ENCODE measurements at places on chromosomes 13 and 19.
A peak's percentile ranks its signal among the peaks of the same experiment; 100 is the strongest.

DNA sequence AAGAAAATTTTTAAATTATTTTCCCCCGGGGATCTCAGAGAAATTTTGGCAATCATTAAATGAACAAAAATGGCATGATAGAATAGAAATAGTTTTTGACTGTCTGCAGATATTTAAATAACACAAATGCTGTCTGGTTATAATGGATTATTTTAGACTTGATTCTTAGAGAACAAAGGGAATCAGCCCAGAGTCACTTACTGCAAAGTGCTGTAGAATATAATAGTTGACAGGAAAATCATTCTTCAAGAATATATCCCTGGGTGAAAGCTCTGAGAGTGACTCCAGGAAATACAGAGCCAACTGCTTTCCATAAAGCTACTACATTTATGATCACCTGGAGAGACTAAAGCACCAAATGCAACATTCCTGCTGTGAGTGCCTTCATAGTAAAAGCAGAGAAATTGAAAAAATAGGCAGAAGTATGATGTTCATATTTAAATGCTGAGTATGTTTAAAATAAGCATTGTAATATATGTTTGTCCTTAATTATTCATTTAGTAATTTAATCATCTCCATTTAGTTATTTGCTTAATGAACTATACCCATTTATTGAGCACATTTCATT lies 1765.8 kb downstream of the SLITRK1 start:
- H3K27ac ChIP-seq = no peak overlapping the region
- no peak for DNase-seq
- H3K4me1 ChIP-seq = no peaks in the 10 kb centered on the region

DNA sequence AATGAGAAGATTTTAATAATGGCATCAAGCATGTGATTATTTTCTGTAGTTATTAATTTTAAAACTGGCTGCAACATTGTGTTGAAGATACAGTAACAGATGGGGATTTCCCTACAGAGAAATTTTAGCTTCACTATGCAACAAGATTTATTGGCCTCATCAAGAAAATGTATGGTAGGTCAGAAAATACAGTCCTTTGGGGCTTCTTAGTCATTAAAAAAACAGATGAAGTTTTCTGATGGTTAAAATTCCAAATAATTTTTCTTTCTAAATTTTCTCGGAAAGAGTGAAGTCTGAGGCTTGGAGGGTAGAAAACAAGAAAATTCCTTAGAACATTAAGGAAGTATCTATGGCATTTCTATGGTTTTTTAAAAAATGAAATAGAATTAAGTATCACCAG lies 1790.8 kb upstream of the PCDH20 start:
- H3K4me1 ChIP-seq = no peaks in the 10 kb centered on the region
- H3K27me3 ChIP-seq = no peaks in the 10 kb centered on the region
- H3K4me3 ChIP-seq = no peak overlapping the region
- H3K36me3 ChIP-seq = no peaks in the 10 kb centered on the region
- no peak overlapping the region for H3K27ac ChIP-seq
- DNase-seq = no peak

GRCh38 chr13:106471957-106472543 lies 63.4 kb downstream of the EFNB2 start:
- DNase-seq = peak; percentile 94
- peak overlapping the region; percentile 81 for H3K27ac ChIP-seq
- H3K4me3 ChIP-seq = no peak overlapping the region
- H3K27me3 ChIP-seq = no peaks in the 10 kb centered on the region
- H3K36me3 ChIP-seq = no peaks in the 10 kb centered on the region

- no peak overlapping the region for H3K27ac ChIP-seq
- no peak for DNase-seq
- H3K27me3 ChIP-seq = no peaks in the 10 kb centered on the region
- H3K4me3 ChIP-seq = no peak overlapping the region
- no peaks in the 10 kb centered on the region for H3K4me1 ChIP-seq
These were observed 5.0 kb downstream of the PRODH2 start for GRCh38 chr19:35807633-35808032.

DNA sequence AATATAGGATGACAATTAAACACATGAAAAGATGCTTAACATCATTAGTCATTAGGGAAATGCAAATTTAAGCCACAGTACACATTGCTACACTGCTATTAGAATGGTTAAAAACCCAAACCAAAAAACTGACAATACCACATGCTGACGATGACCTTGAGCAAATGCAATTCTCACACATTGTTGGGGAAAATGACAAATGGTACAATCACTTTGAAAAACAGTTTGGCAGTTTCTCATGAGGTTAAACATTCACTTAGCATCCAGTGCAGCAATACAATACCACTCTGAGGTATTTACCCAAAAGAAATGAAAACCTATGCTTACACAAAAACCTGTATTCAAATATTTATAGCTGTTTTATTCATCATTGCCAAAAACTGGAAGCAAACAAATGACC lies 11.3 kb downstream of the FLT3 start:
- H3K27ac ChIP-seq = no peak overlapping the region
- no peaks in the 10 kb centered on the region for H3K27me3 ChIP-seq
- no peaks in the 10 kb centered on the region for H3K36me3 ChIP-seq
- no peak for DNase-seq
- H3K4me3 ChIP-seq = no peak overlapping the region

GRCh38 chr13:31261241-31261640 lies 61.5 kb downstream of the B3GLCT start:
- H3K36me3 ChIP-seq = no peaks in the 10 kb centered on the region
- H3K4me1 ChIP-seq = no peaks in the 10 kb centered on the region
- no peak for DNase-seq
- H3K27ac ChIP-seq = no peak overlapping the region

GRCh38 chr19:35447606-35448469 lies at the start of gene FFAR2:
Gene FFAR2, plus strand, starts transcription at chr19:35448257. Its CDS starts 1,458 bp downstream, at chr19:35449715.
- no peak within 1 kb of the TSS for H3K4me3 ChIP-seq
- H3K4me1 ChIP-seq = no peaks in the 10 kb centered on the region
- peaks cover 4% of the 10 kb centered on the region for H3K27me3 ChIP-seq
- no peaks in the 10 kb centered on the region for H3K36me3 ChIP-seq

GRCh38 chr13:96621634-96622183 lies 372.6 kb downstream of the OXGR1 start:
- H3K4me1 ChIP-seq = no peaks in the 10 kb centered on the region
- H3K36me3 ChIP-seq = no peaks in the 10 kb centered on the region
- H3K4me3 ChIP-seq = no peak overlapping the region
- no peak for DNase-seq

GRCh38 chr13:26881154-26881553 lies 120.6 kb upstream of the GPR12 start:
- H3K4me1 ChIP-seq = no peaks in the 10 kb centered on the region
- H3K36me3 ChIP-seq = no peaks in the 10 kb centered on the region
- H3K4me3 ChIP-seq = no peak overlapping the region
- no peak for DNase-seq

DNA sequence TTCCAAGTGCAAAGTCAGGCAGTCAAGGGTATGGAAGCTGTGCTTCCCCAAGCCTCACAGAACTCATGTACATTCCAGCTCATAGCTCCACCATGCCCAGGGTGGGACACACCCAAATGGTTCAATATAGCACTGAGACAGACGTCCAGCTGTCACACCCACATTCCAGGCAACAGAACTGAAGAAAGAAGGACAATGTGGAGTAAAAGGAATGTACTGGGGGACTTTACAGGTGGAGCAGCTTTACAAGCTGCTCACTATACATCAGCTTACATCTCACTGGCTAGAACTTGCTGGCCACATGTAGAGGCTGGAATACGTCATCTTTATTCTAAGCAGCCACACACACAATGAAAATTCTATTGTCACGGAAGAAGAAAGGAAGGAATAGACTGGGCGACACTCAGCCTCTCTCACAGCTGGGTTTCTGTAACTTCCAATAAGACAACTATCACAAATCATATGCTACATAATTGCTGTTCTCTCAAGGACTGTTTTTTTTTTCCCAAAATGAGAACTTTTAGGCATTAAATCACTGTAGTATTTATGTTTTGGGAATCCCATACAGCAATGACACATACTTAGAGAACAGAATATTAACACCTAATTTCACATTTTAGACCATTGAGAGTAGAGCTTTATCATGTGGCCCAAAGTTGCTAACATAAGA lies 86.1 kb downstream of the KLF12 start:
- no peak overlapping the region for H3K4me3 ChIP-seq
- no peak overlapping the region for H3K27ac ChIP-seq
- no peaks in the 10 kb centered on the region for H3K4me1 ChIP-seq
- H3K36me3 ChIP-seq = no peaks in the 10 kb centered on the region
- DNase-seq = peak; percentile 30

GRCh38 chr19:6530386-6531162 lies at the start of gene TNFSF9:
Gene TNFSF9, plus strand, starts transcription at chr19:6531026. Its CDS starts 11 bp downstream, at chr19:6531037.
- H3K4me3 ChIP-seq = peak within 1 kb of the TSS; percentile 42
- H3K4me1 ChIP-seq = peaks cover 5% of the 10 kb centered on the region
- peak within 1 kb of the TSS; percentile 50 for H3K27ac ChIP-seq
- no peaks in the 10 kb centered on the region for H3K36me3 ChIP-seq
- DNase-seq = peak; percentile 75

GRCh38 chr13:82747958-82748357 lies 1134.3 kb downstream of the SLITRK1 start:
- no peaks in the 10 kb centered on the region for H3K4me1 ChIP-seq
- no peaks in the 10 kb centered on the region for H3K36me3 ChIP-seq
- no peak for DNase-seq
- H3K4me3 ChIP-seq = no peak overlapping the region
- no peak overlapping the region for H3K27ac ChIP-seq

DNA sequence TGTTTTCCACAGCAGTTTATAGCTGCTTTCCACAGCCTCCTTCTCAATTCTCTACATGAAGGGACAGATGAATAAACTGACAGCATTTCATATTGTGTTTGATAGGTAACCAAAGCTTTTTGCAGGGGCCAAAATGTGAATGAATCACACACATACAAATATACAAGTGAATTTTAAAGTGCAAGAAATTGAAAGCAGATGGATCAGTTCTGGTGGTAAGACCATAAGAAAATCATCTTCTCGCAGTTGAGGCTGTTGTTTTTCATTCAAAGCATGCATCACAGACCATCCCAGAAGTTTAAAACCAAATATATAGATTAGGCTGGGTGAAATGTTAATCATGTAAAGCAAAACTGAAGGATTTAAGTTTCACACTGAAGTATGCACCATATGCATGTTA lies 1569.4 kb downstream of the PCDH9 start:
- no peaks in the 10 kb centered on the region for H3K36me3 ChIP-seq
- H3K27me3 ChIP-seq = no peaks in the 10 kb centered on the region
- no peak overlapping the region for H3K27ac ChIP-seq
- DNase-seq = no peak
- no peaks in the 10 kb centered on the region for H3K4me1 ChIP-seq
- H3K4me3 ChIP-seq = no peak overlapping the region

DNA sequence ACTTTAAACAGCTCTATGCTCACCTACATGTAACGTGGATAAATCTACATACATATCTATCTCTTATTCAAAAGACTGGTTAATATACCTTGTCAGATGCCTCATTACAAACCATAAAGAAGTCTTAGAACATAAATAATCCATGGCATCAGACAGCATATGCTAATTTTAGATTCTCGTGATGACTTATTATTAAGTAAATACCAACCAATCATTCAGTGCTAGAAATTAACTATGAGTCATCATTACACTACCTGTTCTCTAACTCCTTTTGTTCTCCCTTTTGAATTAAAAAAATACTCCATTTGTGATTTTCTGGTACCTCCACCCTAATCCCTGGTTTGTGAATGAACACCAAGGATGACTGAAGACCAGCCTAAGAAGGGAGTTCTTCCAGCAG lies 754.3 kb upstream of the ARGLU1 start:
- DNase-seq = no peak
- no peaks in the 10 kb centered on the region for H3K27me3 ChIP-seq
- H3K27ac ChIP-seq = no peak overlapping the region
- H3K4me1 ChIP-seq = no peaks in the 10 kb centered on the region

- no peaks in the 10 kb centered on the region for H3K36me3 ChIP-seq
- H3K4me3 ChIP-seq = no peak overlapping the region
- no peak for DNase-seq
These were observed 183.7 kb upstream of the LSM14A start for GRCh38 chr19:33988601-33989000.

DNA sequence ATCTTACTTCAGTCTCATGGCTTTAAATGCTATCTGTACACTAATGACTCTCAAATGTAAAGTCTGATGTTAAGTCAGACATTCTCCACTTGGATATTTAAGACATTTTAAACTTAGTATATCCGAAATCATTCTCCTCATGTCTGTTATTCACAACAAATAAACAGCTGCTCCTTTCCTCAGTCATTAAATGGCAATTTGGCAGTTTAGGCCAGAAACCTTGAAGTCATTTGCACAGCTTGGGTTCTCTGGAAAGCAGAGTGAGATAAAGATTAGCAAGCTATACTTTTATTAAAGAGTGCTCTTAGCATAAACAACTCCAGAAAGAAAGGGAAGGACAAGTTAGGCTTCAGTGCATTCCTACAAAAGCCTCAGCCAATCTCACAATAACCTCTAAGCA lies 53.7 kb downstream of the DNAJC15 start:
- no peaks in the 10 kb centered on the region for H3K36me3 ChIP-seq
- H3K4me3 ChIP-seq = no peak overlapping the region
- no peak overlapping the region for H3K27ac ChIP-seq
- DNase-seq = no peak
- no peaks in the 10 kb centered on the region for H3K27me3 ChIP-seq

- H3K27me3 ChIP-seq = no peaks in the 10 kb centered on the region
- DNase-seq = no peak
- H3K27ac ChIP-seq = no peak overlapping the region
- H3K36me3 ChIP-seq = no peaks in the 10 kb centered on the region
- H3K4me1 ChIP-seq = no peaks in the 10 kb centered on the region
- no peak overlapping the region for H3K4me3 ChIP-seq
These were observed 11.7 kb upstream of the CASP14 start for GRCh38 chr19:15037586-15037985.

DNA sequence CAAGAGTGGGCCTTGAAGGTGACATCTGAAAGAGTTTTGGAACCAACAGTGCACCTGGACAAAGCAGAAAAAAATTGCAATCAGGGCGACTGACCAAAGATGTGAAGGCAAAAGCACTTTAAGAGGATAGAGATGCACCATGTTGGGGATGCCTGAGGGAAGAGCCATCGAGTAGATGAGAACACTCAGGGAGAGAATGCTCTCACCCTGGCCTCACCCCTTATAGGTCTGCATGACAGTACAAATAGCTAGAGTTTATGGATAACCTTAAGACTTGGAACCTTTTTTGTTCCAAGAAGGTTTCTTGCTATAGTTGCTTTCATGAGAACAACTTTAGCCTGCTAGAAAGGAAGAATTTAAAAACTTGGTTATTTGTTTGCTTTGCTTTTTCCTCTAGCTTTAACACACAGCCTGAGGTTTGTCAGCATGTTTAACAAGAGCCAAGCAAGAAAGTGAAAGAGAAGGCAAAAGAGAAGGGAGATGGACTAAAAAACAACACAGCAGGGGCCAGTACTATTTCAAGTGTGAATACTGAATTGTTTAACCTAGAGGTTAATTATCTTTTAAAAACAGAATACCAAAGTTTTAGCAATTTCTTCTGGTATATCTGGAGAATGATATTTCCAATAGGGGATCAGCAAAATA lies 418.9 kb downstream of the DIAPH3 start:
- H3K27me3 ChIP-seq = no peaks in the 10 kb centered on the region
- no peaks in the 10 kb centered on the region for H3K36me3 ChIP-seq
- no peak for DNase-seq
- H3K4me1 ChIP-seq = peaks cover 7% of the 10 kb centered on the region

GRCh38 chr19:17536955-17537354 lies 18.5 kb upstream of the COLGALT1 start:
- no peaks in the 10 kb centered on the region for H3K36me3 ChIP-seq
- no peak overlapping the region for H3K4me3 ChIP-seq
- no peak overlapping the region for H3K27ac ChIP-seq
- peaks cover 8% of the 10 kb centered on the region for H3K4me1 ChIP-seq
- peaks cover 21% of the 10 kb centered on the region for H3K27me3 ChIP-seq
